ENCODE measurements at places on chromosomes 12 and 14.

DNA sequence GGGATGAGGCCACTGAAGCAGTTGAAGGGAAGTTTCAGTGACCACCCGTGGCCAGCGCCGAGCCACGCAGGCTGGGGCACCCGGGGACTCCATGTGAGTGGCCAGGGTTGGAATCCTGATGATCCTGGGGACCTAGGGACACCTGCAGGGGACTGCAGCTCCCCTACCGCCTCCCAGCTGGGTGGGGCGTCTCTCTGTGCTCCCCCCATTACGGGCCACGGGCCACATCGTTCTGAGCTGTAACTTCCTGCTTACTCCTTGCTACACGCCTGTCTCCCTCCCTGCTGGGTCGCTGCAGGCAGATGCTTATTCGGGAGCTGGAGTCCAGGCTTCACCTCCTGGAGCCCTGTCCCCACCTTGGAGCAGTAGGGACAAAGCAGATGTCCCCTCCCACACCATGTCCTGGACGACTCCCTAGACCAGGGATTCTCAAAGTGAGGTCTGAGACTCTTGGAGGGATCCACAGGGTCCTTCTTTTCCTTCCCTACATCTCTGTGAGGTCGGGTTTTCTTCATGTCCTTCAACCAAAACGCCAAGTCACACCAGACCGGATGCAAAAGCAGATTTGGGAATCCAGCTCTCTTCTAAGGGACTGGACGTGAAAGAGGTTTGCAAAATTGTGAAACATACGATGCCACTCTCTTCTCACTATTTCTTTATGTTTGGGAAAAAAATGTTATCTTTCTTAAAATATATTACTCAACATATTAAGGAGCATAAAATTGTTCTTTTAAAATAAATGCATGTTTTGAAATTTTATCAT lies 85.9 kb upstream of the NCOR2 start:
- H3K4me3 ChIP-seq: no peak overlapping the region
- H3K36me3 ChIP-seq: no peaks in the 10 kb centered on the region
- no peaks in the 10 kb centered on the region for H3K27me3 ChIP-seq
- H3K27ac ChIP-seq: no peak overlapping the region
- H3K4me1 ChIP-seq: no peaks in the 10 kb centered on the region

DNA sequence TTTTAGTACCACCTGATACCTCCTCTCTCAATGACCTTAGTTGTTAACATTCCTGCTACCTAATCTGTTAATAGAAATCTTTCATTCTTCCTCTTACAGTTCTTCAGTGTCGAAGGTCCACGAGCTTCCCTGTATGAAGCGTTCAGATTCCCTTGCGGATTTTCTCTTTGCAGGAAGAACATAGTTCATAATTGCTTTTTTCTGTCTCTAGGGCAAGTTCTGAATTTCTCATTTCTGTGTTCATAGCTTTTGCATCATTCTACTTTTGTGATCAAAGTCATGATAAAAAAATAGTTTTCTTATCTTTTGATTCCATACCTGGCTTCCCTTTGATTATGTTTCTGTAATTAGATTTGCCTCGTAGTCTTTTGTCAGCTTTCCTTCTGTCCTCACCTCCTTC lies 94.9 kb downstream of the EML1 start:
- no peak for DNase-seq
- no peak overlapping the region for H3K27ac ChIP-seq
- no peaks in the 10 kb centered on the region for H3K4me1 ChIP-seq
- no peaks in the 10 kb centered on the region for H3K36me3 ChIP-seq
- no peak overlapping the region for H3K4me3 ChIP-seq
- H3K27me3 ChIP-seq: no peaks in the 10 kb centered on the region

DNA sequence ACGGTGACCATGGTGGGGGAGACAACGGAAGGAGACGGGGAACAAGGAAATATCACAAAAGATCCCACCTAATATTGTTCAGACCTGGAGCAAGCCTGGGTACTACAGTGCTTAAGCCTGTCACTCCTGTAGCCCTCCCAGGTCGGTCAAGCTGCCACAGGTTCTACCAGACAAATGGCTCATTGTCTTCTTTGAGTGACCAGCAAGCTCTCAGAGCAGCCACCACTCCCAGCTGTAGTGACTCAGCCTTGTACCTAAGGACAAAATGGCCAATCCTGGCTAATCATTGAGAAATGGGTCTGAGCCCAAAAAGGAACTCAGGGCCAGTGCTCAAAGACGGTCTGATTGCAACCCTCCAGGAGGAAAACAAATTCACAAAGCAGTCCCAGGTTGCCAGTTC lies 238.4 kb upstream of the NOS1 start:
- no peak for DNase-seq
- no peaks in the 10 kb centered on the region for H3K4me1 ChIP-seq
- no peaks in the 10 kb centered on the region for H3K36me3 ChIP-seq

DNA sequence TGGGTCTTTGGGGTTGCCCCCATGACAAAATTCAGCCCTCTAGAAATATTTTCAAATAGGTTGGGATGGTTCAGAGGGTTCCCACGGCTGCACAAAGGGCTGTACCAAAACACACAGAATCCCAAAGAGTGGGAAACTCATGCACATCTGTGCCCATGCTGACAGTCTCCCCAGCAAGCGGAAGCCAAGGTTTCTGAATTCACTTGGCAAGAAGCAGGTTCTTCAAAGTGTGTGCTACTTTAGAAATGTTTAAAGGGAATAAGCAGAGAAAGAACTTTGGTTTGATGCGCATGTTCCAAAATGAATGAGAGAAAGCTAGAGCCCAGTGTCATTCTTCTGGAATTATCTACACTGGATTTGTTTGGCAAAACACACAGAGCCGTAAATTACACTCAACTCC lies 46.7 kb downstream of the FOXN3 start:
- no peaks in the 10 kb centered on the region for H3K27me3 ChIP-seq
- no peaks in the 10 kb centered on the region for H3K36me3 ChIP-seq
- DNase-seq: no peak
- peaks cover 2% of the 10 kb centered on the region for H3K4me1 ChIP-seq
- H3K27ac ChIP-seq: no peak overlapping the region

- H3K4me3 ChIP-seq: no peak overlapping the region
- no peaks in the 10 kb centered on the region for H3K4me1 ChIP-seq
Measured at GRCh38 chr12:91695964-91696363, 449.7 kb downstream of the BTG1 start.

GRCh38 chr12:54028314-54029201 lies at the start of gene HOXC6:
Gene HOXC6 (plus strand): TSS chr12:54028440. CDS start chr12:54028522, 82 bp downstream.
- H3K27ac ChIP-seq: no peak within 1 kb of the TSS
- peaks cover 11% of the 10 kb centered on the region for H3K4me1 ChIP-seq
- DNase-seq: no peak
- no peaks in the 10 kb centered on the region for H3K36me3 ChIP-seq
- peaks cover 82% of the 10 kb centered on the region for H3K27me3 ChIP-seq

DNA sequence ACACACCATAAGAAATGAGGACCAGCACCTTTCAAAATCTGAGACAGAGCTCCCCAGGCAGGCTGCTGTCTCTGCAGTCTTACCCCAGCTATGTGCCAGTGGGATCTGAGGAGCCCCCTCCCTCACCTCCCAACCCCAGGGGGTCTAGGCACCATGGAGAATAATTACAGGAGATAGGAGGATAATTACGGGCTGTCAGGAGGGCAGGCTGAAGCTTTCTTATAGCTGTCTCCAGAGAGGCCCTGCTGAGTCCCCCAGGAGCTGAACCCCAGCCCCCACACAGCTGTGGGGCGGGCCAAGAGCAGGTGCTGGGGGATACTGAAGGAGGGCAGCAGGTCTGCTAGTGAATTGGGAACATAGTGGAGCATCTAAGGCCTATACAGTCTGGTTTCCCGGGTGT lies 6.8 kb downstream of the CPNE6 start:
- H3K4me1 ChIP-seq: peaks cover 12% of the 10 kb centered on the region
- H3K27me3 ChIP-seq: no peaks in the 10 kb centered on the region
- H3K27ac ChIP-seq: no peak overlapping the region
- H3K36me3 ChIP-seq: no peaks in the 10 kb centered on the region
- no peak for DNase-seq

GRCh38 chr12:123329799-123330198 lies 34.8 kb downstream of the SBNO1 start:
- no peak overlapping the region for H3K4me3 ChIP-seq
- H3K27ac ChIP-seq: no peak overlapping the region
- H3K4me1 ChIP-seq: no peaks in the 10 kb centered on the region
- no peaks in the 10 kb centered on the region for H3K27me3 ChIP-seq
- no peak for DNase-seq

DNA sequence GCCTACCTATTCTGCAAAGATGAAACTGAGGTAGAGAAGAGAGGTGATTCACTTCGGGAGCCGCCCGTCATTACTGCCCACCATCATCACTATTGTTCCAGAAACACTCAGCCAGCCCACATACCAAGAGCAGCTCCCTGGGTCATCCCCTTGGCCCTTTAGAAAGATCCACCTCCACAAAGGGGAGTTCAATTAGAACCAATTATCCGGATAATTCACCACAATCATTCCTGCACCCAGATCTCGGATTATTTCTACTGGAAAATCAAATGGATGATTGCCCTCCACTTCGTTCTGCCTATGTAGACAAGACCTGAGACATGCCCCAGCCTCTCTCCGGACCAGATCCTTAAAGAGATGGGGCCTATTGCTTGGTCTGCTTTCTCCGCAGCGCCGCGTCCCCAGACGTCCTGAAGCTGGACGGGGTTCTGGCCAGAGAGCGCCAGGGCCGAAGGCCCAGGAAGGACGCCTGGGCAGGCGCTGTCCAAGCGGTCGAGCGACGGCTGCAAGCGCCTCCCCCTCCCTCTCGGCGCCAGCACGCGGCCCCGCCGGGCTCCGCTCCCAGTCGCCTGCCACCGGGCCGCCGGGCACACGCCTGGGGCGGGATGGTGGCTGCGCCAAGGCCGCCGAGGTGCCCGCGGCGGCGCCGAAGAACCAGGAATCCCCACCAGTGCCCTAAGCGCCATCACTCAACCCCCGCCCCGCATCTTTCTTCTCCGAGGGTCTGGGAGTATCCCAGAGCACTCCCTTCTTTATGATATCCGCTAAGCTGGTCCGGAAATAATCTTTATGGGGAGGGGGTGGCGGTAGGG lies 1.3 kb upstream of the ASCL1 start:
- no peak overlapping the region for H3K4me3 ChIP-seq
- H3K36me3 ChIP-seq: no peaks in the 10 kb centered on the region
- H3K27ac ChIP-seq: no peak overlapping the region

- no peaks in the 10 kb centered on the region for H3K4me1 ChIP-seq
- H3K27me3 ChIP-seq: no peaks in the 10 kb centered on the region
- H3K27ac ChIP-seq: no peak overlapping the region
- no peak for DNase-seq
- no peaks in the 10 kb centered on the region for H3K36me3 ChIP-seq
- H3K4me3 ChIP-seq: no peak overlapping the region
Measured at GRCh38 chr12:58873496-58873895, 46.8 kb downstream of the LRIG3 start.

DNA sequence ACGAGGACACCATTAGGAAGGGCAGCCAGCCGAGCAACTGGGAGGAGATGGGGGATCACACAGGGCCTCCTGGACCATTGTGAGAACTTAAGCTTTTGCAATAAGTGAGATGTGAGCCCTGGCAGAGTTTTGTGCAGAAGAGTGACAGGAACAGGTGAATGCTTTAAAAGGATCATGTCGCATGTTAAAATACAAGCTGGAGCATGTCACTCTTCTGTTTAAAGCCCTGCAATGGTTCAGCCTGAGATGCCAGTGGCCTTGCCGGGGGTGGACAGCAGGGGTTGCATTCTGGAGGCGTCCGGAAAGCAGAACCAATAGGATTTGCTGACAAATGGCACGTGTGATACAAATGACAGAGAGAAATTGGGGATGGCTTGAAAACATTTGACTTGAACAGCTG lies 137.5 kb upstream of the RFLNA start:
- DNase-seq: no peak
- H3K4me1 ChIP-seq: no peaks in the 10 kb centered on the region
- no peaks in the 10 kb centered on the region for H3K27me3 ChIP-seq
- no peaks in the 10 kb centered on the region for H3K36me3 ChIP-seq
- H3K4me3 ChIP-seq: no peak overlapping the region
- no peak overlapping the region for H3K27ac ChIP-seq

GRCh38 chr12:25494926-25495325 lies 58.2 kb downstream of the LMNTD1 start:
- H3K36me3 ChIP-seq: no peaks in the 10 kb centered on the region
- no peaks in the 10 kb centered on the region for H3K27me3 ChIP-seq
- no peak overlapping the region for H3K27ac ChIP-seq
- DNase-seq: no peak
- H3K4me3 ChIP-seq: no peak overlapping the region
- no peaks in the 10 kb centered on the region for H3K4me1 ChIP-seq

DNA sequence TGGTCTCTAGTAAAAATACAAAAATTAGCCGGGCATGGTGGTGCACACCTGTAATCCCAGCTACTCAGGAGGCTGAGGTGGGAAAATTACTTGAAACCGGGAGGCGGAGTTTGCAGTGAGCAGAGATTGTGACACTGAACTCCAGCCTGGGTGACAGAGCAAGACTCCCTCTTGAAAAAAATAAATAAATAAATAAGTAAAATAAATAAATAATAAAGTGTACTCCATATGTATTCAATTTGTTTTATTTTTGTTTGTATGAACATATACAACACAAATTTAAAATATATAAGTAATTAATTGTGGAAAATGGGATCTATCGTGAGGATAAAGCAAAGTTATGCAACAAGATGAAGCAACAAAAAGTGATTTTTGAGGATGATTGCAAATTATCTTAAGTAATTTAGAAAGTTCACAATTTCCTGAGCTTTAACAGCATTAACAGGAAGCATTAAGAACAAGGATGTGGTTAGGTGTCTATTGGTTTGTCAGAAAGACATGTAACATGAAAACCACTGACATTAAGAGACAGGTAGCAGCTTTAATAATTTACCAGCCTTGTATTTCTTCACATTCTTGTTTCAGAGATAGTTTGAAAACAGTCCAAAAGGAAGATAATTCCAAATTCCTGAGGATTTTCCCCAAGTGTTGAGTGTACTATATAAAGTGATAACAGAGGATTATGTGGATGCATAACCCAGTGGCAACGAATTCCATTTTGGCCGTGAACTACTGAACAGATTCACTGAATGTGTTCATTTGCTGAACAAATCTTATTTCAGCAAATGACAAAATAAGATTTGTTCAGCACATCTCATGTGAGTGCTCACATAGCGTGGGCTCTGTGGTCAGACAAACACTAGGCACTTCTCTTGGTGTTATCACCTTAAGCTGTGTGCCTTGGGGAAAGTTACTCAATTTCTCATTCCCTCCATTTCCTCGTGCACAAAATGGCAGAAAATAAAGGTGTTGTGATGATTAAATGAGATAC lies 68.6 kb upstream of the RESF1 start:
- no peaks in the 10 kb centered on the region for H3K27me3 ChIP-seq
- no peak for DNase-seq
- no peak overlapping the region for H3K4me3 ChIP-seq
- peak overlapping the region; percentile 41 for H3K27ac ChIP-seq
- no peaks in the 10 kb centered on the region for H3K36me3 ChIP-seq
- peaks cover 10% of the 10 kb centered on the region for H3K4me1 ChIP-seq

- no peak for DNase-seq
- no peak overlapping the region for H3K27ac ChIP-seq
- H3K36me3 ChIP-seq: no peaks in the 10 kb centered on the region
- H3K4me3 ChIP-seq: no peak overlapping the region
- H3K4me1 ChIP-seq: no peaks in the 10 kb centered on the region
- H3K27me3 ChIP-seq: no peaks in the 10 kb centered on the region
Measured at GRCh38 chr12:101743242-101743641, 4.0 kb upstream of the SYCP3 start.

- no peak overlapping the region for H3K27ac ChIP-seq
- no peak for DNase-seq
- H3K4me1 ChIP-seq: no peaks in the 10 kb centered on the region
- H3K4me3 ChIP-seq: no peak overlapping the region
Measured at GRCh38 chr12:123003257-123003656, 22.8 kb downstream of the ARL6IP4 start.

GRCh38 chr12:67504026-67504425 lies 144.5 kb upstream of the DYRK2 start:
- no peaks in the 10 kb centered on the region for H3K27me3 ChIP-seq
- no peak overlapping the region for H3K4me3 ChIP-seq
- no peak for DNase-seq
- H3K4me1 ChIP-seq: no peaks in the 10 kb centered on the region
- H3K36me3 ChIP-seq: no peaks in the 10 kb centered on the region
- H3K27ac ChIP-seq: no peak overlapping the region

Measured in effector memory CD4-positive, alpha-beta T cell (primary cell).